Stimulated activated CD8-positive, alpha-beta memory T cell treated with anti-CD3 and anti-CD28 coated beads, Interleukin-7, amount 100 ng/mL, for 1 hour (primary cell): ENCODE measurements at places on chromosomes 13 and 19.

- no peak for DNase-seq
Measured at GRCh38 chr13:29284726-29285125, 310.8 kb downstream of the SLC7A1 start.

- DNase-seq: no peak
Measured at GRCh38 chr13:106225126-106225525, 310.3 kb downstream of the EFNB2 start.

GRCh38 chr19:35733180-35734125 lies 8.8 kb downstream of the IGFLR1 start:
- DNase-seq: no peak

DNA sequence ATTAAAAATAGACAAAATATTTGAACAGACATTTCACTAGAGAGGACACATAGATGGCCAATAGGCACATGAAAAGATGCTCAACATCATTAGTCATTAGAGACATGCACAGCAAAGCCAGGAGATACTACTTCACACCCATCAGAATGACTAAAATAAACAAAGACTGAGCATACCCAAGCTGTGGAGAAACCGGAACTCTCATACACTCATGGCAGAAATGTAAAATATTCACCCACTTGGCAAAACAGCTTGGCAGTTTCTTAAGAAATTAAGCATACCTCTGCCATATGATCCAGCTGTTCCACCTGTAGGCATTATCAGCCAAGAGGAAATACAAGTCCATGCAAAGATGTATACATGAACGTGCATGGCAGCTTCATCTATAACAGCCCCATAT lies 213.4 kb downstream of the TSHZ3 start:
- DNase-seq: no peak

- DNase-seq: no peak
Measured at GRCh38 chr19:408441-408901, 476 bp downstream of the C2CD4C start.

- no peak for DNase-seq
Measured at GRCh38 chr19:19580418-19580817, 38.1 kb downstream of the PBX4 start.

- DNase-seq: no peak
Measured at GRCh38 chr19:29549105-29550070, 23.6 kb downstream of the VSTM2B start.

- no peak for DNase-seq
Measured at GRCh38 chr13:26007261-26008125, 44.3 kb downstream of the SHISA2 start.

- DNase-seq: no peak
Measured at GRCh38 chr19:5951338-5951861, 26.5 kb downstream of the RANBP3 start.

- no peak for DNase-seq
Measured at GRCh38 chr19:13428352-13428751, 77.9 kb downstream of the CACNA1A start.

GRCh38 chr13:76226941-76227340 lies 590.8 kb downstream of the LMO7 start:
- DNase-seq: no peak

DNA sequence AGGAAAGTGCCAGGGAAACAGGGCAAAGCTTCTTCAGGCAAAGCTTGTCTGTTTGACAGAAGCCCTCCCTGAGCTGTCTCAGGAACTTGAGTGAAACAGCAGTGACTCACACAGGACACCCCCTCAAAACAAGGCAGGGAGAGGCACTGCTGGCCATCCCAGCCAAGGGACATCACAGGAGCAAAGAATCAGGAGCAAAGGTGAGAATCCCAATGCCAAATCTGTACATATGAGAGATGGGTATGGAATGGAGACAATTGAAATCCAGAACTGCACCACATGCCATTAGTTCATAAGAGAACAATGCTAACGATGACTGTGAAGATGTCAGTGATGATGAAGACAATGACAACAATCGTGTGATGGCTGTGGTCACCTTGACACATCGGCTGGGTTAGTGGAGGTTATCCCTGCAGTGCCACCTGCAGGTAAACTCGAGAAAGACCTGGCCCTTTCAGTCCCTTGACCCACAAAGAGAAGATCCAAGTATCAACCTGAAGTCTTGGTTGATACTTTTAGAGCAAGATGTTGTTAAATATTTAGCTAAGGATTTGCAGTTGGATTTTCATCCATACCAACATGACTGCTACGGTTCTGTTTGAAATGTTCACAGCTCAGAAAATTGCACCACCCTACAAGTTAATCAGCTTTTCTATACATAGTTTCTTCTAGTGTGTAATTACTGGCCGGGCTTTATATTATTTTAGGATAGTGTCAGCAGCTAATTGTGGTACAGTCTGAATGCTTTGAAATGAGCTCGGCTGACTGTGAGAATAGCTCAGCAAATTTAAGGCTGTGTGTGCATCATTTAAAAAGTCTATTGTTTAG lies 42.0 kb upstream of the IPO5 start:
- no peak for DNase-seq

DNA sequence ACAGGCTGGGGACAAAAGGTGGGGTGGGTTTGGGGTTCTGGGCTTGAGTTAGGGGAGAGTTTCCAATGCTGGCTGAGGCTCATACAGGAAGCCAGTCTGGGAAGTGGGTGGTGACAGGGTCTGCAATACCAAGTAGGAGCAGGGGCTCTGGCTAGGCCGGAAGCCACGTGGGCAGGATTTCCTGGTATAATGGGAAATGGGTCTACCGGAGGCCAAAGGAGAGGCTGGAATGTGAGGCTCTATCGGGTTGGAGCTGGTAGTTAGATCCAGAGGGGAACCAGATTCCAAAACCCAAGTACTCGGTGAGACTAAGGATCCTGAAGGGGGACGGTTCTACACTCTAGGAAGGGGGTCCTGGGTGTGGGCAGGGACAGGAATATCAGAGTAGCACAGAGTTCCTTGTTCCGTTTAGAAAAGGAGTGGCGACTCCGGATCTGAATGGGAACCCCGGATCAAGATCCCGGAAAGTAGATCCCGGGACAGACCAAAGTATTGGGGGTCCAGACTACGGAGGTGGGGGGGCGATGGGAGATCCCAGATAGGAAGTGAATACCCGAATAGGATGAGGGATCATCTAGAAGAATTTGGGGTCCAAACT lies 802 bp downstream of the CDC37 start:
- no peak for DNase-seq

DNA sequence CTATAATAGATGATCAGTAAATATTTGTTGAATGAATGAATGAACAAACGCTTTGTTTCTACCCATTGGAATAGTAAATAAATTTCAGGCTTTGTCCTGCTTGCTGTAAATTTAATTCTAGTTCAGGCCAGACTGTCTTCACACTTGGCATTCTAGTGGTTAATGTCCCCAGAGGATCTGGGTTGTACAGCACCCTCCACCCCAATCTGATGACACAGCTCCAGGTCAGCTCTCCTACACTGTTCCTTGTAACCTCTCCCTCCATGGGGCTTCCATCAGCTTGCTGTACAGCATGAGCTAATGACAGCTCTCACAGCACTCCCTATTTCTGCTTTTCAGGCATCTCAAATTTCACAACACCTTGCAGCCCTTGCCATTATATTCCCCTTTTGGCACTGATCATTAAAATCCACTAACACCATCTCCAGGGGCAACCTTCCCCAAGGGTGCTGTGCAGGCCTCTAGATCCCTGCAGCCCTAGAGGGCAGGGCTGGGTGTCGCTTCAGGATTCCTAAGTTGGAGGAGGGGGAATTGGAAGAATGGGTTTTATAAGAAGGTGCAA lies 12.7 kb upstream of the KL start:
- DNase-seq: no peak

DNA sequence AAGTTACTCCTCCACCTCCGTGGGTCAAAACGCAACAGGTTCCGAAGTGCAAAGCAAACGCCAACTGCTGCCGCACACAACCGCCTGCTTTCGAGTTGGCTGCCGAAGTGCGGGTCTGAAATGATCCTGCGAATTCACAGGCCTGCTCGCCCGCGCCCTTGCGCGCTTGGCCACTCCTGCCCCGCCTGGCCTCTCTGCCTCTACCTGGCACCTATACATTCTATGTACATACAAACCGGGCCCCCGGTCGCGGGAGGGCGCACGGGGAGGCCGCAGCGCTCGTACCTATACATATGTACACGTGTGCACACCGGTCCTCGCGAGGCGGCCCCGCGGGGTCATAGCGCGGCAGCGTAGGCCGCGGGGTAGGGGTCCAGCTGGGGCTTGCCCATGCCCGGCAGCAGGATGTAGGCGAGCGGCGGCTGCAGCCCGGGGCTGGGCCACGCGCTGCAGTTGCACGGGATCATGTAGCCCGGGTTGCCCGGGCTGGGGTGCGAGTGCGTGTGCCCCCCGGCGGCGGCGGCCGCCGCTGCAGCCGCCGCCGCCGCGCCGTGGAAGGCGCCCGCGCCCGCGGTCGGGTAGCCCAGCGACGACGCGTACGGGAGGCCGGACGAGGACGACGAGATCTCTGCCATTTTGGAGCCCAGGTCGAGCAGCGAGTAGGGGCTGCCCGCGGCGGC lies 1.3 kb downstream of the SOX21 start:
- DNase-seq: no peak

DNA sequence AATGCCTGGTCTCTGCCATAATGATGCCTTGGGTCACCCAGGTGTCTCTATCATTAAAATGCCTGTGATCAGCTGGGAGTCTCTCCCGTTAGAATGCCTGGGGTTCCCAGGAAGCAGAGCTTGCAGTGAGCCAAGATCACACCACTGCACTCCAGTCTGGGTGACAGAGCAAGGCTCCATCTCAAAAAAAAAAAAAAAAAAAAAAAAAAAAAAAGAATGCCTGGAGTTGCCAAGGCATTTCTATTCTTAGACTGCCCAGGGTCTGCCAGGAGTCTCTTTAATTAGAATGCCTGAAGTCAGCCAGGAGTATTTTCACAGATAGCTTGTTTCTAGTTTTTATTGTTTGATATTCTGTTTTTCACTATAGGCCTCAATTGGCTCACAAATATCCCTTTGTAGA lies 1552.5 kb downstream of the UQCRFS1 start:
- no peak for DNase-seq

GRCh38 chr19:13865571-13866462 lies 11.1 kb upstream of the NANOS3 start:
- DNase-seq: no peak

- no peak for DNase-seq
Measured at GRCh38 chr13:77460195-77460594, 75.3 kb upstream of the SCEL start.

DNA sequence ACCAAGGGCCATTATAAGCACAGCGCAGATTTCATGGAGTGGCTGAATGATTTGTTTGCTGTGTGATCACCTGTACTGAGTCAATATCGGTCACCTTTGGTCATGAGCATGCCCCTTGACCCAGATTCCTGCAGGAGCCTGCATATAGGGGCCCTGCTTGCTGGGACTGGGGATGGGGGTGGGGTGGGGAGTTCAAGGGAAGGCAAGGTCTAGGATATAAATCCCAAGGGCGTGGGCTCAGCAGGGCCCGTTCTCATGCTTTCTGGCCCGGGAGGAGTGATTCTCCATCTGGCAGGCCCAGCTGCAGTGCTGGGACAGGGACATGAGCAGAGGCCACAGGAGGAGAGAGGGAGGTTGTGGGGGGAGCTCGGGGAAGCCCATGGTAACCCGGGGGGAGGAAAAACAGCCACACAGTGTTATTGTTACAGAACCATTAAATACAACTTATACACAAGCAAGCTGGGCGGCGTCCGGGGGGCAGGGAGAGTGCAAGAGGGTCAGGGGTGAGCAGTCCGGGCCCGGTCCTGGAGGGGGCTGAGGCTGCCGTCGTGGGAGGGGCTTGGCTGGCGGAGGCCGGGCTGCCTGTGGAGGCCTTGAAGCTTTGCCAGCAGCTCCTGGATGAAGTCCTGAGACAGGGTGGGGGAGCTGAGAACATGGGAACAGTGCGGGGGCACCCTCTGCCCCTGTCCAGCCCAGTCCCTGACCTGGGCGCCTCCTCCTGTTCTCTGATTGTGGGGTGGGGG lies 5.2 kb downstream of the PPP1R14A start:
- no peak for DNase-seq

GRCh38 chr13:46178143-46178542 lies 3.8 kb downstream of the LCP1 start:
- DNase-seq: no peak

- DNase-seq: no peak
Measured at GRCh38 chr19:46886546-46887239, 25.9 kb downstream of the ARHGAP35 start.

DNA sequence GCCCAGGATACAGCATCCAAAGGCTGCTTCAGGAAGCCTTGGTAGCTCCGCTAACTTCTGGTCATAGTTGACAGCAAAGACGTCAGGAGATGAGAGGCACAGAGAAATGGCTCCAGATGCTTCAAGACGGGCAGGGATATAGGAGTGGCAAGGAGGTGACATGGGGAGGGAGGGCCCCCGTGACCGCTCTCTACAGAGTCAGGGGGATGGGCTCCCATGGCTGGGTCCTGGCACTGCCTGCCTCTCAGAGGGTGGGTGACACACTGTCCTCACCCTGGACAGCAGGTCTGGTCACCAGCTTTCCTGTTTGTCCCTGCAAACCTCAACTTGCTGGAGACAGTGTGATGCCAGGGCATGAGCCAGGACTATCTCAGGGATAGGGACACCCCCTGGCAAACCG lies 10.3 kb upstream of the ZNF14 start:
- DNase-seq: no peak

- no peak for DNase-seq
Measured at GRCh38 chr13:41008349-41008980, 10.7 kb downstream of the ELF1 start.

DNA sequence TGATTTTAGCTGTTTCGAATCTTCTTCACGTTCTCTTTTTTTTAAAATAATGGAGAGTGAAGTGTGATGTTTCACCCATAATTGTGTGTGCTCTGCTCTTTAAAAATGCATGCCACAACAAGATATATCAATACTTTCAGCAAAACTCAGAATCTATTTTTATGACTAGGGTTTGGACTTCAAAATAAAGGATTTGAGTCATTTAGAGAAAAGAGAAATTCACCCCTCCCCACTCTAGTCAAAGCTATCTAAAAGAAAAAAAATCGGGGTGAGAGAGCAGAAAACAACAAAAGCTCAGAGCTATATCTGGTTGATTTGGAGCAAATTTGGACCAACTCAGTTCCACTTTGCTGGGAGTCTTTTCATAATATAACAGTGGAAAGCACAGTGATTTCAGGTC lies 244.5 kb downstream of the DNAJC15 start:
- DNase-seq: no peak

DNA sequence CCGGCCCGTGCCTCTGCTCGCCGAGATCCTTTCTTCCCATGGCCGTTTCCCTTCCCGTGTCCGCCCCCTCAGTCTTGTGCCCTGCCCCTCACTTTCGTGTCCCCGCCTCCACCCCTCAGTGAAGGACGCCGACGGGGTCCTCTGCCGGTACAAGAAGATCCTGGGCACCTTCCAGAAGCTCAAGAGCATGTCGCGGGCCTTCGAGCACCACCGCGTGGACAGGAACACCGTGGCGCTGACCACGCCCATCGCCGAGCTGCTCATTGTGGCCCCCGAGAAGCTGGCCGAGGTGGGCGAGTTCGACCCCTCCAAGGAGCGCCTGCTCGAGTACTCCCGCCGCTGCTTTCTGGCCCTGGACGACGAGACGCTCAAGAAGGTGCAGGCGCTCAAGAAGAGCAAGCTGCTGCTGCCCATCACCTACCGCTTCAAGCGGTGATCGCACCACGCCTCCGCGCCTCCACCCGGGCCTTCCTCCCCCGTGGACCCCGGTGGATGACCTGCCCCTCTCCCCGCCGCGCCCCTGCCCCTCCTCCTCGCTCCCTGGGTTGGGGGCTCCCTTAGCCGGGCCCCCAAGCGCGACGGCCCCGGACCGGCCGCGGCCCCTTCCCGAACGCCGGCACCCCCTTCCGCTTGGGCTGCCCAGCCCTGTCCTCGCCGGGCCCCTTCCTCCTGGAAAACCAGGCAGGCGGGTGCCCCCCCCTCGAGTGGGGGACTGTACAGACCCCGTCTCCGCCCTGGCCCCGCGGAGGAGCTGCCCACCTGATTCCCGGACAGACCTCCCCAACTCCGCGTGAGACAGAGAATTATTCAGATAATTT lies 2.3 kb upstream of the U2AF2 start:
- DNase-seq: no peak
